H9 (cell line): ENCODE measurements at places on chromosomes 5 and 9. TPM values are rescaled to one million over a fixed set of nuclear protein-coding genes. Genes with fewer than 3 reads are reported as not detected.

DNA sequence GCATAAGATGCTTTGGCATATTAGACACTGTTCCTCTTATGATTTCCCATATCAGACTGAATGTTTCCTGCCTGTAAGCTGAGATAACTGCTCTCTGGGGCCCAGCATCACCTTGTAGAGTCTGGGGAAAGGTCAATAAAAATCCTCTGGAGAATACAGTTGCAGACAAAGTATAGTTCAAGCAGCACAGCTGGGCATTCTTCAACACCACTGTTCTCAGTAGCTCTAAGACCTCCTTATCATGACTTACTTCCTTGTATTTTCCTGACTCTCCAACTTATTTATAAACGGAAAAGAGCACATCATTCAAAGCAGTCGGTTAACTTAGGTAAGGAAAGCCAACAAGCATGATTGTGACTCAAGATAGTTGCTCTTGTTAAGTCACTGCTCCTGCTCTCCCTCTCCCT is 208.7 kb upstream of the RASEF start:
- no peak for DNase-seq

- DNase-seq, result no peak
Measured at GRCh38 chr9:130607640-130608420, 28.5 kb downstream of the FUBP3 start.

GRCh38 chr9:84146893-84147710 is 166.5 kb downstream of the RMI1 start:
- DNase-seq, result no peak

Gene AQP3
- 1.6 TPM in 2 replicates for total RNA-seq

Gene GLRA1
- not detected in 2 replicates for total RNA-seq

DNA sequence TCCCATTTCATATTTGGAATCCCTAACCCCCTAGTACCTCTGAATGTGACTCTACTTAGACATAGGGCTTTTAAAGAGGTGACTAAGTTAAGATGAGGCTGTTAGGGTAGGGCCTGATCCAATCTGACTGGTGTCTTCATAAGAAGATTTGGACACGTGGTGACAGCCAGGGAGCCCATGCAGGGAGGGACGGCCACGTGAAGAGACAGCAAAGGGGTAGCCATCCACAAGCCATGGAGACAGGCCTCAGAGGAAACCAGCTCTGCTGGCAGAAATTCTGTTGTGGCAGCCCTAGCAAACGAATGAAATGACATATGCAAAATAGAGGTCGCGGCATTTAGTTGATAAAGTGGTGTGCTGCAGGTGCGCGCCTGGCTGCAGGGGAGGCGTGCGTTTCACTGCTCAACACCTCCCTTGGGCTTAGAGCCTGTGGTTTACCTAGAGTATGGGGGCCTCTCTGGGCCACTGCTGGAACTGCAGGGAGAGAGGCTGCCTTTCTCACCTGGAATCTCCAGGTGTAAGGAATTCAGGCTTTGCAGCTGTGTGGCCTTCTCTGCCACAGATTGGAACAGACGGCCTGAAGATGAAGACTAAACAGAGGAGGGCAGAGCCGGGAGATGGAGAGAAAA is 7.1 kb upstream of the AFAP1L1 start:
- DNase-seq, result peak; percentile 89

GRCh38 chr5:41764650-41765049 is 105.6 kb downstream of the OXCT1 start:
- DNase-seq, result no peak

DNA sequence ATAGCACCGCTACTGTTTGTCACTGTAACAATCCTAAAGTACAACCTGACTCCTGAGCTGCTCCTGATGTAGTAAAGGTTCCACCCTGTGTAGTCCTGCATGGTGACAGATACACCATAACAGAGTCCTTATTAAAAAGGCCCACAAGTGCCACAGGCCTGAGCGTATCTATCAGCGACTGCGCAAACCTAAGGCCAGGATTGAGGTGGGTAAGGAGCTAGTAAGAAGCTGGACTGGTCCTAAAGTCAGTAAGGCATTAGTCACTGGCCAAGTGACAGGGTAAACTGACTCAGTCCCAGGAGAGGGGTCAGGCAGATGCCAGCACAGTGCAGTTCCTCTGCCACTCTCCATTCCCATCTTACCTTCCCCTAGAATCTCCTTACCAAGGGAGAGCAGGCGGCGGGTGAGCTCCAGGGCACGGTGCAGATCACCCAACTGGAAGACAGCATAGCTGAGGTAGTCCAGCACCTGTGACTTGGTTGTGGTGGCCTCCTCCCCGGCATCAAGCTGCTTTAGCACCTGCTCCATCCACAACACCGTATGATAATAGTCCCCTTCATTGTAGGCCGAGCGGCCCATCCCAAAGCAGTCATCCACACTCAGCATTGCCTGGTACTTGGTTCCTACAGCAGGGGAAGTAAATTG is 17.6 kb downstream of the P4HA2 start:
- DNase-seq, result no peak

Gene RC3H2
- 49.0 and 49.8 TPM in 2 replicates for total RNA-seq

Gene COL15A1
- total RNA-seq, result 0.15 TPM in 1 of 2 replicates, not detected in the other

DNA sequence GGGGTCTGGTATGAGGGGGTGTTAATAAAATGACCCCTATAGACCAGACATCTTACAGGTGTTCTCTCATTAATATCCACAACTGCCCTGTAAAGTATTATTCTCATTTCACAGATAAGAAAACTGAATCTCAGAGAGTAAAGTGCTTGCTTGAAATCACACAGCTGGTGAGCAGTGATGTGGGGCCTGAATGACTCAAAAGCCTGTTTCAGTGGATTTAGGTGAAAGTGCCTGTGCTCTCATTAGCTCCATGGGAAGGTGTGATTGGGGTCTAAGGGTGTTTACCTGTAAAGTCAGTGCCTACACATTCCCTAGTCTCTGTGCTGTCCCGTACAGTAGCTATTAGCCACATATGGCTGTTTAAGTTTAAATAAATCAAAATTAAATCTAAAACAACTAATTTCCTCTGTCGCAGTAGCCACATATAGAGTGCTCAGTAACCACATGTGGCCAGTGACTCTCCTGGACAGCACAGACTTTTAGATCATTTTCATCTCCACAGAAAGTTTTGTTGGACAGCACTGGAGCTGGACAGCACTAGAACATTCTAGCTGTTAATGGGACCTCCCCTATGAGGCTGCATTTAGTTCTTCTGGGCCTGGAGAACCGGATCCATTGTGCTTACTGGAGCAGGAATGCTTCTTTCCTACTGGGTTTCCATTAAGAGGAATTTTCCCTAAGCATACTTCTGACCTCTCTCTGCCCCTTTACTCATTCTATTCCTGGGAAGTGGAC is 52.5 kb upstream of the SEMA6A start:
- no peak for DNase-seq

Gene STKLD1
- total RNA-seq, result 0.57 TPM in 1 of 2 replicates, not detected in the other

- no peak for DNase-seq
Measured at GRCh38 chr5:67561151-67561932, 364.7 kb upstream of the CD180 start.

DNA sequence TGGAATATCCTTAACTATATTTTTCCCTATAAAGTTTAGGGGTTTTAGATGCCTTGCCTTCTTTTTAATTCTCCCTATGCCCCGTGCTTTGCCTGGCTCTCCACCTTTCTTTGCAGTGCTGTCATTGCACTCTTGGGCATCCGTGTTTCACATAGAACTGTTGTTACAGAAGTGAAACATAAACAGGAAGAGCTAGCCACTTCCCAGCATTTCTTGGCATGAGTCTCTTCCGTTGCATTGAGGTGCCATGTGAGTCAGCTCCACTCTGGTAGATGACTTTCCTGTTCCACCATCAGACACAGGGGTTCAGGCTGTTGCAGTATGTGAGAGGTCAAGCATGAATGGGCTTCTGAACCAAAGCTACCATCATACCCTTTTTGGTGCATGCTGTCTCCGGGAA is 73.4 kb downstream of the ANGPTL2 start:
- no peak for DNase-seq

Gene C1QTNF2
- total RNA-seq, result 0.53 and 0.59 TPM in 2 replicates

GRCh38 chr5:2284678-2285077 is 402.0 kb upstream of the IRX4 start:
- DNase-seq, result no peak

GRCh38 chr5:141874262-141874964 is 3.8 kb downstream of the PCDH1 start:
- DNase-seq, result no peak

DNA sequence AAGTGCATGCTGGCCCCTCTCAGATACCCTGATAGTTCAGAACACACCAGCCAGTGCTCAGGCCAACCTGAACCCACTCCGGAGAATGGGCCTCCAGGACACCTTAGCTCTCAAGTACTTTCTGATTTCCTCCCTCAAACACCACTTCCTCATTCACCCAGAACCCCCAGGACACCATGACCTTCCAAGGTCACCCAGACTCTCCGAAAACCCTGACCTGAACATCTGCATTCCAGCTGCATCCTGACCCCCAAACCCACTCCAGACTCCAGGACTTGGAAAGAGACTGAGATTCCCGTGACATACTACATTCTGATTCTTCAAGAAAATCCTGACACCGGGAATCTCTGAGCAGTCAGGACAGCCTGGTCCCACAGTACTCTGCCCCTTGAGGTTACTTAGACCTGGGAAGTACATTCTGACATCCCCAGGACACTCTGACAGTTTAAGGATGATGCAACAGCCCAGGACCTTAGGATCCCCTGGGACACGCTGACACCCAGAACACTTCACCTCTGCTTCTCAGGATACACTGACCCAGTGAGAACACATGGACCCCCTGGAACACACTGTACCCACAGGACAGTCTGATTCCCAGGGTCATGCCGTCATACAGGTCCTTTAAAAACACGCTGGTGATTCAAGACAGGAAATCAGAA is 747 bp upstream of the PROP1 start:
- no peak for DNase-seq

DNA sequence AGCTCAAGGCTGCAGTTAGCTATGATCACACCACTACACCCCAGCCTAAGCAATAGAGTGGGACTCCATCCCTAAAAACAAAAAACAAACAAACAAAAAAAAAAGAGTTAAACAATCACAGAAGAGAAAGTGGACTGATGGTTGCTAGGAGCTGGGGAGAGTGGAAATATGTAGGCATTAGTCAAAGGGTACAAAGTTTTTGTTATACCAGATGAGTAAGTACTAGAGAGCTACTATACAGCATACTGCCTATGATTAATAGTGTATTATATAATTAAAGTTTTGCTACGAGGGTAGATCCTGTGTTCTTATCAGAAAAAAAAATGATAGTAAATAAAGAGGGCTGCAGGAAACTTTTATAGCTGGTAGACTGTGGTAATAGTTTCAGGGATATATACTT is 538.6 kb downstream of the ELAVL2 start:
- no peak for DNase-seq

DNA sequence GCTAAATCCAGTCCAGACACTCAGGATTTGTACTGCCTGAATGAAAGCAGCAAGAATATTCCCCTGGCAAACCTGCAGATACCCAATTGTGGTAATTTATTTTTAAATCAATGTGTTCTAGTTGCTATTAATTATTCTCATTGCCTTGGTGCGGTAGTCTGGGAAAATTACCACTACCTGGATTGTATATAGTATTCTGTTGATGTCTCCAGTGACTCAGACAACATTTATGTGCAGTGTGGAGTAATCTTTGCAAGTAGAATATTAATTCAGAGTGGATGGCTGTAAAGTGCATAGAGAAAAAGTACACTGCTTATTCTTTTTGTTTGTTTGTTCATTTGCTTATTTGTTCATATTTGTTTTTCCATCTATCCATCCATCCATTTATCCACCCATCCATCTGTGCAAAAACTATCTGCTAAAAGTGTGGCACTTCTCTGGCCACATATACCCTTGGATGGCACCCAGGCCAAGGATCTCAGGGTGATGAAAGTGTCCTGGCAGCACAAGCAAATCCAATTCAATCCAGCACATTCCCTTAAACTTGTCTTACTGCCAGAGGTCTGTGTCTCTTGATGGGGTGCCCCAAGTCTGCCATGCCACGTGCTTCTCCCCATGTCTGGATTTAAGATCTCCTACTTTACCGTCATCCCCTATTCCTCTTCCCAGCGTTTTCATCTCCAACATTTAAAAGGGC is 41.3 kb downstream of the NTRK2 start:
- no peak for DNase-seq

DNA sequence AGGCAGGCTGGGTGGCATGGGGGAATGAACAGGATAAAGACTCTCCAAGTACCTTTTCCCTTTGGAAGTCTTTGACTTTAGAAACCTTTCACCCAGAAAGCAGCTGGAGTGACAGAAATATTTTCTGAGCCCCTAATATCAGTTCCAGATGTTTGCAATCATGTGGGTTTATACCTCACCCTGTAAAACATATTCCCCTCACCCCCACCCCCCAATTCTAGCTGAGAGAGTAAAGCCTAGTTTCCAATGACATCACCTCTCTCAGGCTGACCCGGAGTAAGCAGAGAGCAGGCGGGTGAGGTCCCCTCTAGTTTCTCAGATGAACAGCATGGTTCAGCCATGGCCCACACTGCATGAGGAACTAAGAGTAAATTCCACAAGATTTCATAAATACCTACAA is 82.9 kb upstream of the TRIM32 start:
- DNase-seq, result no peak

Gene SH2D3C
- 1.3 and 1.7 TPM in 2 replicates for total RNA-seq

Gene DIPK1B
- 38.2 and 40.3 TPM in 2 replicates for total RNA-seq

DNA sequence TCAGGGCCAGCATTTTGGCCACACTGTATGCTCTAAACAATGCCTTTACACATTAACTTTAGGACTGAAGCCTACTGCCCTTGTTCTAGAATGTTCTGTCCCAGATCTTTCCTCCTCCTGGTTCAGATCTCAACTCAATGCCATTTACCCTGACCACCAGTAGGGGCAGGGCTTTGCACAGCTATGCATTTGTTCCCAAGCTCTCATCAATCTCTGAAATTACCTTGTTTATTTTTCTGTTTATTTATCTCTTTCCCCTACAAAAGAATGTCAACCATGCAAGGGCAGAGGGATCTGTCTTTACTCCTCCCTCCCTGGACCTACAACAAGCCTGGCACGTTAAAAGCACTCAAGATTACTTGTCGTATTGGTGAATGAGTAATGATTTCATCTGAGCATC is 612.9 kb downstream of the BNC2 start:
- peak; percentile 18 for DNase-seq

DNA sequence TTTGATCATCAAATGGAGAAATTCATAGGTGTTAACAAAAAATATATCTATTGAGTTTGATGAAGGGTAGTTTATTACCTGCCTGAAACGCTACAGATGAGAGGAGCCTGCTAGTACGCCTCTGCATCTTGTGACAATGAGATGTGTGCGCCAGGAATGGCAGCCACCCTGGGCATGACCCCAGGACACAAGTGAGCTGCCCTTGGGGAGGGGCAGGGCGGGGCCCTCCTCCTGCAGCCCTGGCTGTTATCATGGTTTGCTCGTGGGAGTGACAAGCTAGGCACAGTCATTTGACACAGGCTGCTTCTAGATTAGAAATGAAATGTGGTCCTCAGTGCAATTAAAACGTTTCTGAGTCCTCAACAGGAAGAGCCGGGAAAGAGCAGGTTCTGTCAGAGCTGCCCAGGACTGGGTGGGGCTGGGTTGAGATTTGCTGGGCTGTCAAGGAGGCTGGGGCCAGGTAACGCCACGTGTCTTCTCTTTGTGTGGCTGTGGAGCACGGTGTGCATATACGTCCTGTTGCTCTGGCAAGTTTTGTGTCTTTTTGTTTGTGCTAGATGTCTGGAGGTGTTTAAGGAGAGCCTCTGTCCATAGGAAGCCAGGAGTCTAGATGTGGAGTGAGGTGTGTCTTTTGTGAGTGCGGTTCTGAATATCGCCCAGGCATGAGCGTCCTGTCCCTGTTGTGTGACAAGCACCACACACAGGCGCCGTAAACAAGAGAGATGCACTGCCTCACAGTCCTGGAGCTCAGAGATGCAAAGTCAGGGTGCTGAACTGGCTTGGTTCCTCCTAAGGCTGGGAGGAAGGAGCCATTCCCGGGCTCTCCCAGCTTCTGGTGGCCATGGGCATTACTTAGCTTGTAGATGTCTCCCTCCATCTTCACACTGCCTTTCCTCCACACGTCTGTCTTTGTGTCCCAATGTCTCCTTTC is 129.0 kb upstream of the IRX4 start:
- no peak for DNase-seq

- DNase-seq, result no peak
Measured at GRCh38 chr5:76401801-76402250, 1.3 kb upstream of the IQGAP2 start.
